Cortex of kidney (tissue), 1 donor: ENCODE measurements at places on chromosomes 4 and X.

GRCh38 chr4:86334020-86334750 lies 25.7 kb downstream of the MAPK10 start:
- no peak for DNase-seq

GRCh38 chr4:62399242-62399641 lies 1199.1 kb downstream of the ADGRL3 start:
- no peak for DNase-seq

DNA sequence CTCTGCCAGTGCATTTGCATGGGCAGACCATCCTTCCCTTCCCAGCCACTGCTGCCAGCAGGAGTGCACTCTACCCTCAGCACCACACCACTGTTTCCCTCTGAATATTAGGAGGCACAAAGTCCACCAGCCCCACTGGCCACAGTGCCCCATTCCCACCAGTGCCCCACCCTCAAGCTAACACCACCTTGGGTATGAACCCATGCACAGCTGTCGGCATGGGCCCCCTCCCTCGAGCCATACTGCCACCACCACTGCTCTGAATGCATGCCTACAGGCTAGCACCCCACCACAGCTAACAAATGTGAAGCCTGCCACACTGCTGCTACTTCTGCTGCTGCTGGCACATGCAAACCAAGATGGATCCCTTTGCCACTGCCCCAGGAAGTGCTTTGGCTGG lies 810.4 kb downstream of the TRAM1L1 start:
- DNase-seq, result no peak

- no peak for DNase-seq
These were observed 67.5 kb downstream of the ZFYVE28 start for GRCh38 chr4:2350982-2351381.

GRCh38 chr4:138392751-138393308 lies 150.7 kb upstream of the SLC7A11 start:
- no peak for DNase-seq

DNA sequence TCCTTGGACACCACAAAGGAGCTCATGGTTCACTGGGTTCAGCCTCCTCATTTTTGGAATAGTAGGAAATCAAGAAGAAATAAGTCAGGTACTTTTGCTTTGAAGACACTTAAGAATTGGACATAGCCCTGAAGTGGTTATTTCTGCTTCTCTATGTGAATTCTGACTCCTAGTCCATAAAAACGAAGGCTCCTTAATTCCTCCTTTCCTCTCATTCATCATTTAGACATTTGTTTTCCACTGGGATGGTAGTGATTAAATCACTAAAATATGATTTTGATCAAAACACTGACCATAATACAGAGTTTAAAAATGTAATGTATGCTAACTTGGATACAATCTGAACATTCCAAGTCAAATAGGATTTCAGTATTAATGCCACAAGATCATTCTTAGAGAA lies 34.7 kb upstream of the CYP2U1 start:
- no peak for DNase-seq

GRCh38 chr4:71648923-71649322 lies 135.0 kb downstream of the GC start:
- DNase-seq, result no peak

GRCh38 chrX:981791-982626 lies 230.4 kb downstream of the CRLF2 start:
- no peak for DNase-seq

GRCh38 chr4:172141025-172141424 lies 327.8 kb downstream of the GALNTL6 start:
- no peak for DNase-seq

DNA sequence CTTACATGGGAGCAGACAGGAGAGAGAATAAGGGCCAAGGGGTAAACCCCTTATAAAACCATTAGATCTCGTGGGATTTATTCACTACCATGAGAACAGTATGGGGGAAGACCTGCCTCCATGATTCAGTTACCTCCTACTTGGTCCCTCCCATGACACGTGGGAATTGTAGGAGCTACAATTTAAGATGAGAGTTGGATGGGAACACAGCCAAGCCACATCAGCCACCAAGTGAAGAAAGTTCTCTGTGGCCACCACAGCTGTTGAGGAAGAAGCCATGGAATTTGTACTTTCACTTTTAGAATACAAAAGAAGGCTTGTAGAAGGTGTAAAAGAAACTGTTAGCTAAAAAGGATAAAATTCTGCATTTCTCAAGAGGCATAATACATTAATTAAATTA lies 67.0 kb upstream of the CXorf51A start:
- DNase-seq, result no peak

DNA sequence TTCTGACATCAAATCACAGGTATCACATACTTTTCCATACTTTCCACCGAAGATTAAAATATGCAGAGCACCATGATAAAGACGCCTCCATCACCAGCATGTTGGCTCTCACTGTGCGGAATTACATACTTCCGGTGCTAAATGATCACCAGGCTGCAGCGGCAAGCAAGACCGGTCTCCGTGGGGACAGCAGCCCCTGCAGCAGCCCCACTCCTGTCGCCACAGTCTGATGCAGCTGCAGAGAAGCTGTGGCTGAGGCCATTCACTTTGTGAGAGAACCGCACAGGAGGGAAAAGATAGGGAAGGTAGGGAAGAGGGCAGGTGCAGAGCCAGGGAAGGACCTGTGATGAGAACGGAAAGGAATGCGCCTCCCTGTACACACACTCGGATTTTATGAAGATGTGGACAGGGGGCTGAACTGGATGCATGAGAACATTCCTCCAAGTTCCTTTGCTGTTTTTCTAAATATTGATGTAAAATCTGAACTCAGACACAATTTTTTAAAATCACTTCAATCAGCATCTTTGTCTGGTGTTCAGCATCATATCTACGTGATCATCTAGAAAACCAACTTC lies 38.3 kb downstream of the AFAP1 start:
- DNase-seq, result no peak

DNA sequence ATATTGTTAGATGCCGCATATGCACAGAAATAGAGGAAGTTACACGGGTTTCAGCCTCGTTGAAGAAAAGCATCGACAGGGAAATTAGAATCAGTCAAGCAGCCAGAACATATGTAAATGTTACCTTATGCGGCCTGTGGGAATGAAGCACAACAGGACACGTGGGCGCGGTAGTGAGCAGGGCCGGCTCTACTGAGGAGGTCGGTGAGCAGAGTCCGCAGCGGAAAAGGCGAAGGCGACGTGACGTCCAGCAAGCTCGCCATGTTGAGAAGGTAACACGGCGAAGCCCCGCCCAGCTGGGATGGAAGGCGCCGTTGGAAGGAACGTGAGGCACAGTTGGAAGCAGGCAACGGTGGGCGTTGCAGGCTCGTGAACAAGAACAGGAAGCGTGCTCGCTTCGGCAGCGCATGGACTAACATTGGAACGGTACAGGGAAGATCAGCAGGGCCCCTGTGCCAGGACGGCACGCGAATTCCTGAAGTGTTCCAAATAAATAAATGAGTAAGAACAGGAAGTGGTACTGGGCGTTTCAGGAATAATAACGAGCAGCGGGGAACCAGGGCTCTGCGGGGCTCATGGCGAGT lies 54.6 kb downstream of the MTNR1A start:
- no peak for DNase-seq

GRCh38 chrX:1946974-1947373 lies 332.1 kb downstream of the ASMT start:
- no peak for DNase-seq

DNA sequence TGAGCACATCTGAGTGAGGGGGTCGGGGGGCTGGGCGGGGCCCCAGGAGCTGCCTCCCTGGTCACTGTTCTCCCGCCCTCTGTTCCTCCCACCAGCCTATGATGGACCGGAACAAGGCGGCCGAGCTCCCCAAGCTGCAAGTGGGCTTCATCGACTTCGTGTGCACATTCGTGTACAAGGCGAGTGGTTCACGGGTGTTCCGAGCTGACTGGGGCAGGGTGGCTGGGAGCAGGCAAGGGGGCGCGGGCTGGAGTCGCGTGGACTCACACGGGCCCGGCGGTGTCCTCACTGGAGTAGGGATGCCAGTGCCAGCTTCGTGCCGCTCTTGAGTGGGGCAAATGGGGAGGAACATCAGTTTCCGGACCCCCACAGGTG lies 7.7 kb downstream of the ATP5ME start:
- no peak for DNase-seq

GRCh38 chr4:20839957-20840356 lies 139.7 kb downstream of the PACRGL start:
- no peak for DNase-seq
